Left renal pelvis (tissue), 4 donors: ENCODE measurements at places on chromosomes 3 and 15. TPM values are rescaled to one million over a fixed set of nuclear protein-coding genes. Genes with fewer than 3 reads are reported as not detected.

- DNase-seq: no peak
These were observed 4.8 kb downstream of the VEPH1 start for GRCh38 chr3:157498371-157498770.

- DNase-seq: no peak
These were observed 9.2 kb downstream of the SPESP1 start for GRCh38 chr15:68939501-68939900.

DNA sequence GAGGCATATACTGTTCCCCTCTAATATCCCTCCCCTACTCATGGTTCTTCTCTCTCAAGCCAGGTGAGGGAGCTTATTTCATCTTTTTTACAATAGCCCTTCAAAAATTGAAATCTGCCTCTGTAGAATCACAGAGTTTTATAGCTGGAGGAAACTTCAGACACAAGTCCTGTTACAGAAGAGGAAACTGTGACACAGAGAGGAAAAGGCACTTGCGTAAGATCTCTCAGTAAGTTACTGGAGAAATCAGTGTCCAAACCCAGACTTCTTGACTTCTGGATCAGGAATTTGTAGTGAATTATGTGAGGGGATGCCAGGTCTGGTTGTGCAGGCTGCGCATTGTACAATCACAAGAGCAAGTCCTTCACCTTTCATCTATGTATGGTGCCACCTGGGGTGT, 4.6 kb downstream of the FGD5 start:
- DNase-seq: no peak

GRCh38 chr3:39781025-39781424, 28.4 kb upstream of the MYRIP start:
- no peak for DNase-seq

DNA sequence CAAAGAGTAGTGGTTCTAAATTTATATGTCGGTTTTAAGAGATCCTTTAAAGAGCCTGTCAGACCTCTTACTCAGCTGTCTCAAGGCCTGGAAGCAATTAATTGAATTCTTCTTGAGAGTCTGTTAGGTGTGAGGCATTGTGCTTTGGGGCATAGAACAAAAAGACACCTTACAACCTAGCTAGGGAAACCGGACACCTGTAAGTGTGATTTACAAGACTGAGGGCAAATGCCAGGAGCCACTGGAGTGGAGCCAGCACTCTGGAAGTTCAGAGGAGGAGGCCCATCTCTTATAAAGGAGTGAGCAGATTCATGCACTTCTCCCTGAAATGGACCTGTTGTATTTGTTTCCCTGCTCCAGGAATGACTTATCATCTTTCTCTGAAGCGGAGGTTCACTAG, 97.7 kb upstream of the NUDT16 start:
- peak; percentile 38 for DNase-seq

DNA sequence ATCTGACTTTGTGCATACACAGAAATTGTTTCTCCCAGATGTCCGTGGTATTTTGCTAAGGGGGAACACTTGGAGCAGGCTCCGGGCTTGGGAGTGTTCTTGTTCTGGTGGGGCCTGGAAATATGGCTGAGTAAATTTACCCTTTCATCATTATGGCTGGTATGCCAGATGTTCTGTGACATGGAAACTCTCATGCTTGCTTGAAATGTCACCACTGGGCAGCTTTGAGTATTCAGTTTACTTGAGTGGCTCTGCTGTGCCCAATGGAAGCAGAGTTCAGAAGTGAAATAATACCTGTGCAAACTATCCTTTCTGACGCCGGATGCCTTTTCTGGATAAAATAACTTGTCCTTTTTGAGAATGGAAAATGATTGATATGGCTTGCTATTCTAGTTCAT, 283.6 kb upstream of the TPM1 start:
- no peak for DNase-seq

GRCh38 chr3:70754314-70754713, 441.9 kb upstream of the MDFIC2 start:
- no peak for DNase-seq

GRCh38 chr3:138119423-138119766, 4.0 kb upstream of the DZIP1L start:
- DNase-seq: no peak

DNA sequence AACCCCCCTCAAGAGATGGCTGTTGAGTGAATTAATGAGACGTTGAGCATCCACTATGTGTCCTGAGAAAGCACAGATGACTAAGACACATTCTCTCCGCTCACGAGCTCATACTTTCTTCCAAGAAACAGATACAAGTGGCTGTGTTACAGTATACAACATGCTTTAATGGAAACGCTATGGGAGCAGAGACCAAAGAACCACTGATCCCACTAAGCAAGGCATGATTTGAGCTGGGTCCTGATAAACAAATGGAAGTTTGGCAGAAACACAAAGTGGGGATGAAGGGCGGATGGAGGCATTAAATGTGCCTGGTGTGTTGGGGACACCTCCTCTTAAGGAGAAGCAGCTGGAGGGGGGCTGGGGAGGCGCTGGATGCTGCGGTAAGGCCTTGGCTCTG, 129.4 kb downstream of the UACA start:
- DNase-seq: no peak

GRCh38 chr15:72375501-72375845, 341 bp downstream of the HEXA start:
- DNase-seq: no peak

DNA sequence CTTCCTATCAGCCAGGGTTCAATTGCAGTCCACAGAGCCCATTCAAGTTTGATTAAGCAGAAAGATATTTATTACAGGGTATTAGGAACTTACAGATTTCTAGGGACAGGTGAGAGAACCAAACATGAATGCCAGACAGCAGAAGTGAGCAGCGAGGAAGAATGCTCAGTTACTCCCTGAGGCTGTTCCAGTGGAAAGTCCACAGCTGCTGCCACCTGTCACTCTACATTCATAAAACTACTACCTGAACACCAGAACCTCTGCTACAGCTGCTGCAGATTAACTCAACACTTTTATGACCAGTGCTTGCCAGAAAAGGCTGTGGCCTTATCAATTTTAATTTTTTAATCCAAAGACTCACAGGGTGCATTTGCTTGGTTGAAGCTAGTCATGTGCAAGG, 325.4 kb upstream of the ONECUT1 start:
- no peak for DNase-seq

GRCh38 chr15:90059208-90059985, 42.9 kb downstream of the IDH2 start:
- no peak for DNase-seq

DNA sequence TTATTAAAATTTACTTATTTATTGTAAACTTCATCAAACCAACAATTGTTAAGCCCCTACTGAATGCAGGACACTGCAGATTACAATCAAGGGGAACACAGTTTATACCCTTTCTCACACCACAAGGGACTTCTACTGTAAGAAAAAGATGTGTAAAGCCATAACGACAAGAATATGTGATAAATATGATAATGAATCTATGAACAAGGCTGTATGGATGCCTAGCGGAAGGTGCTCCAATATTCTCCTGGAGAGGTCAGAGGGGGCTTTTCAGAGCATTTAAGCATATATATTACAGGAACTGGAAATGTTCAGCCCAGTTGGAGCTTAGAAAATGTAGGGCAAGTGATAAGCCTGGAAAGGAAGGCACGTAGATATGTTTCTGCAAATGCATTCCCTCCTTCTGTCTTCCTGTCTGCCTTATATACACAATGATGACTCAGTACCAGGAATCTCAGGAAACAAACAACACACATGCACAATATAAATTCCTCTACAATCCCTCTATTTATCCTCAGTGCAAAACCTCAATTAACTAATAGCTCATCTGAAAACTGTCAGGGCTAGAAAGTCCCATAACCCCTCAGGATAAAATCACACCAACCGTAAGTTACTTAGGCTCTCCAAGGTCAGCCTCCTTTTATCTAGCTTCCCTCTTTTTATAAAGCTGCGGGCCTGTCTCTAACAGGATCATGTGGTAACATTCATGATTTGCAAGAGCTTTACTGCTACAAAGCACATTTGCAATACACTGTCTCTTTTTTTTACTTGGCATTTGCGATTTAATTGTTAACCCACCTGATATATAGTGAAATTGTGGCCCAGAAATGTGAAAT, 393.1 kb downstream of the LPP start:
- DNase-seq: no peak

DNA sequence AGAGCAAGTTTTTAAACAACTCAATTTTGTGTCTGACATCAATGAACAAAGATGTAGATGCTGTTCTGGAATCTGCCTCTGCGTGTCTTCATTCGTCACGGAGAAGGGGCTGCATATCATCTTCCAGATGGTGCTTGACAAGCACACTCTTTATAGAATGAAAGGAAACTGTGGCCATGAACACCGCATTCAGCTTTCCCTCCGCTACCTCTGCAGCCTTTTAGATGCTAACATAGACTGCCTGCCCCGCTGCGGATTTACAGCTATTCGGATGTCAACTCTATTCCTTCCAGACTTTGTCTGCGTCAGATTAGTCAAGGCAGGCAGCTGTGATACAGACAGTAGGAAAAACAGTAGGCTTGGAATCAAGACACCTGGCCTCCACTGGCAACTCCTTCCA, 232.9 kb downstream of the TJP1 start:
- no peak for DNase-seq

Gene CD96
- polyA plus RNA-seq: 0.60 TPM

Gene CCDC66
- polyA plus RNA-seq: 50.6 TPM

Gene ARL8B
- polyA plus RNA-seq: 67.5 TPM

Gene LRRIQ4
- polyA plus RNA-seq: 0.10 TPM
